ENCODE measurements at places on chromosomes 7 and 10.
A peak's percentile ranks its signal among the peaks of the same experiment; 100 is the strongest.

DNA sequence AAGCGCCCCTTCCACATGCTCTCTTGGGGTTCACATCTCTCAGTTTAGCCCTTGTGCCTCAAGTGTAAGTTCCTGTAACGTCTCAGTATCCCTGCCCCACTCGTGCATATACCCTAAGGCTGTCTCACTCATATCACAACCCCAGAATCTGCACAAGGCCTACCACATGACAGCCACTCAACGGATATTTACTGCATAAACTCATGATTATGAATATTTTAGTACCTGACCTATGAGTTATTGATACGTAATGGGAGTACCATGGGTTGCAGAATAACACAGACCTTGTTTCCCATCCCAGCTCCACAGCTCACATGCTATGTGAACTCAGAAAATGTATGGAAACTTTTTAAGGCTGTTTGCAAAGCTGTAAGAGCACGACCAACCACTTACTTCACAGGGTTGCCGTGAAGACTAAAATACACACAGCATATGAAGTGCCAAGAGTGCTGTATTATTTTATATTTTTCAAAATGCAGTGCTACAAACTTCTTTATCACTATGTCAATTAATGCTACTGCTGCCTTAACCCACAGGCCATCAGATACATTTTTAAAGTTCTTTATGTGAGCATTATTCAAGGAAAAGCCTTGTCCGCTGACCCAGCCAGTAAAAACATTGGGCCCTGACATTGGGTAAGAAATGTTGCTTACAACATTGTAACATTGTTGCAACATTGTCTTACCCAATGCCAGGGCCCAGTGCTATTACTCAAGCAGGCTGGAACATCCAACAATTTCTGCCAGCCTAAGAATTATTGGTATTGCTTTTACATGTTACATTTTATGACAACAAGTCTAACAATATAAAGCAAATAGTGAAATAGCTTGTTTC is 97.2 kb downstream of the JAZF1 start:
- DNase-seq = no peak

GRCh38 chr7:30584415-30584814 is 10.3 kb upstream of the GARS1 start:
- DNase-seq = no peak

GRCh38 chr7:7897949-7898515 is 70.6 kb upstream of the GLCCI1 start:
- DNase-seq = no peak

GRCh38 chr10:74651565-74651964 is 174.8 kb upstream of the KAT6B start:
- DNase-seq = no peak

DNA sequence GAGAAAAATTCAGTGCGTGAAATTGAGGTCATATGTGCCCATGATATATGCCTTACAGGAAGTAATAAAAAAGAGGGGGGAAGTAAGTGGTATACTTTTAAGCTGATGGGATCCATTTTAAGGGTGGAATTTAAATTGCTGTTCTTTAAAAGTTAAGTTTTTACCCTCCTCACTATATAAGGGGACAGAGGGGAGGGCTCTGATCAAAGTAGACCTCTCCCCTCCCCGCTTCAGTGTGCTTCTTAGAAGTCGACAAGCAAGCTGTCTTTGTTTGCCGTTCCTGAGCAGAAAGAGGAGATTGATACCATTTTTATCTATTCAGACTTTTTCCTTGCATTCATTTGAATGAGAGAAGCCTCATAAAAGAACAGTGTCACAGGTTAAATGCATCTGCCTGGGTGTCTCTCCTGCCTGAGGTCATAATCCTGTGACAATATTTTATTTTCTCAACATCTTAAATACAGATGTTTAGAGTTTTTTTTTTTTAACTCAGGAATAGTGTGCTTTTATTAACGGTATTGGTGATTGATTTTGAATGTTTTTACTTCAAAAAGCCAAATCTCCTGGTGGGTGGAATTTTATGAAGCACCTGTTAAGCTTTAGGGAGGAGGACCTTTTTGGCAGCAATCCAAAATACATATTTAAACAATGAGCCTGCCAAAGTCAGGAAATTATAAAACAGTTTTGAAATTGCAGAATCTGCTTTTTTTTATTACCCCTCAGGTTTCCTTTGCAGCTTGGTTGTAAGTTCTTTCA is 141.7 kb downstream of the KAT6B start:
- DNase-seq = peak; percentile 15

DNA sequence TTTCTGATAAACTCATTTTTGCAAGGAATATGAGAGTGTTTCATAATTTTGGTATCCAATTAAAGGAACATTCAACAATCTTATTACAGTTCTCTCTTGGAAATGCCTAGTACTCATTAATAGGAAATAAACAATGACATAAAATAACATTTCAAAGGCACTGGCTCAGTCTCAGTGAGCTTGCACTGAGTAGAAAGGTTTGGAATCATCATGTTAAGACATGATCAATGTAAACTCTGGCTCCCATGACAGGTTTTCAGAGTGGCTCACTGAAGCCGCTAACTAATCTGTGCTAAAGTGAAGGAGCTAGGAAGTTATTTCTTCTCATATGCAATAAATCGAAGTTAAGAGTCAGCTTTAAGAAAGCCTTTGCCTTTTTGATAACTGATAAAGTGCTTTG is 203.3 kb upstream of the HGF start:
- DNase-seq = no peak

GRCh38 chr10:5629303-5630111 is 36.9 kb downstream of the ASB13 start:
- DNase-seq = peak; percentile 7

DNA sequence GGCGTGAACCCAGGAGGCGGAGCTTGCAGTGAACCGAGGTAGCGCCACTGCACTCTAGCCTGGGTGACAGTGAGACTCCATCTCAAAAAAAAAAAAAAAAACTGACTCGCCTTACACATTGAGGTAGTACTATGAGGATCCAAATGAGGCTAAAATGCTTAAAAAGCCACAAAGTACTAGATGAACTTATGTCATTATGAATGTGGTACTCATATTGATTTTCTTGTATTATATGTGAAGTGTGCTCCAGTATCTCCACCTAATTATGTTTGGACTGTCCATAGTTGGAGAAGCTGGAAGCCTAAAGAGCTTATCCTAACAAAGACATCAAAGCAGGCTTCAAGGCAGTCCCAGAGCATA is 9.1 kb downstream of the CCNY start:
- DNase-seq = no peak

GRCh38 chr7:121286742-121287734 is 41.8 kb upstream of the WNT16 start:
- no peak for DNase-seq

DNA sequence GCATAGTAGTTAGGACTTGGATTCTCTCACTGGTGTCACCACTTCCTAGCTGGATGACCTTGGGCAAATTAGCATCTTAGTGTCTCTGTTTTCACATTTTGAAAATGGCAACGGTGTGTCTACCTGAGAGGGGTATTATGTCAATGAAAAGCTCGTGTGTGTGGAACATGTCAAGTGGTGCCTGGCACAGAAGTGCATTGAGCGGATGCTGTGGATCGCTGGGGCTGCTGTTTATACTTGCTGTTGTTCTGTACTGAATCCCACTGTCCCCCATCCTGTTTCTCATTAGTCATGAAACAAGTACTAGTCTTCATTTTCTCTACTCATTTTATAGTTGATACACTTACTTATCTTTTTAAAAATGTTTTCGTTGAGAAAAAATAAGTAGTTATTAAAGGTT is 26.1 kb downstream of the RBM33 start:
- no peak for DNase-seq

All from NCI-H2227 treated with DMSO at 0.1 percent for 48 hours (cell line).